ENCODE measurements at places on chromosomes 4 and X. TPM values are rescaled to one million over a fixed set of nuclear protein-coding genes. Genes with fewer than 3 reads are reported as not detected.

DNA sequence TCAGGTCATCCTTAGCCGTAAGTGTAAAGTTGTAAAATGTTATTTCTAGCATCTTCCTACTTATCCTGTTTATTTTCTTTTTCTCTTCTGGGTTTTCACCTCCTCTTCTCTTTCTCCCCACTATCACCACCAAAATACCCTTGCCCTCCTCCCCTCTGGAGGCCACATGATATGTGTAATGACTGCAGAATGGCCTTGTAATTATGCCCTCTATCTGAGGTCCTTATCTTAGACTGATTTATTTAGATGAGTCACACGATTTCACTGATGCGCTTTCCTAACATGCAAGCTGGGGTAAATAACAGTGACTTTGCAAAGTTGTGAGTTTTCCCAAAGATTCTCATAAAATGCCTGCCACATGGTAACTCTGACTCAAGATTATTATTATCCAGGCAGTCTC, 231.8 kb upstream of the GPRIN3 start:
- H3K27me3 ChIP-seq = no peaks in the 10 kb centered on the region
- no peak overlapping the region for H3K27ac ChIP-seq
- no peak overlapping the region for H3K4me3 ChIP-seq
- H3K36me3 ChIP-seq = no peaks in the 10 kb centered on the region
- H3K4me1 ChIP-seq = no peaks in the 10 kb centered on the region
- DNase-seq = peak; percentile 18

DNA sequence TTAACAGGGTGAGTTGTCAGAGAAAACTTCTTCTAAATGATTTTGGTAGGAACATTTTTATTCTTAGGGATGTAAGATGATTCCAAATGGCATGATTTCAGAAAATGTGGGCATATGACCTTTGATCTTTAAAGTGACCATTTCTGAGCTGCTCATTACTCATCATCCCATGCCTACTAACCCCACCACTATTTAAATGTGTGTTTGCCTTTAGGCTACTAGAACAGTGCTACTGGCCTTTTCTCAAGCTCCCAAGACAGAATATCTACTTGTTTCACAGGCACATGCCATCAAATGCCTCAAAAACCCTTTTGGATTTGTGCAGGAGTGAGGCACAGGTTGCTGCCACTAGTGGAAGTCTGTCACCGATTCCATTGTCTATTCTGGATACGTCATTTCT, 428.2 kb downstream of the ADAM29 start:
- no peaks in the 10 kb centered on the region for H3K4me1 ChIP-seq
- no peaks in the 10 kb centered on the region for H3K36me3 ChIP-seq
- DNase-seq = no peak
- H3K4me3 ChIP-seq = no peak overlapping the region
- H3K27me3 ChIP-seq = no peaks in the 10 kb centered on the region

DNA sequence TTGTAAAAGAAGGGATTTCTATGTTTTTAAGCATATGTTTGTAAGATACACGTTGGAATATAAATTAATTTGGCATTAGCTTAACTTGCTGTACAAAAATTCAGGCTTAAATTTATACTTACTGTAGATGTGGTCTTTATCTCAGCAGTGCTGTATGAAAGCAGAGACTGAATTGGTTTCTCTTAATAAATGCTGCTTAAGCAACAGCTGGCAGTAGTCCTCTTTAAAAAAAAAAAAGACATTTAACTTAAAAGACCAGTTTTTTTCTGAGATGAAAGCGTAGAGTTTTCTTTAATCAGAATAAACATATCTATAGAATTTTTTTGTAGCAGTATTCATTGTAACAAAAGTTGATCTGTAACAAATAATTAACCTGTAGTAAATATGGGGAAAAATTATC, 124.6 kb downstream of the RAP1GDS1 start:
- DNase-seq = peak; percentile 50
- H3K4me1 ChIP-seq = peaks cover 6% of the 10 kb centered on the region
- no peak overlapping the region for H3K4me3 ChIP-seq
- no peaks in the 10 kb centered on the region for H3K27me3 ChIP-seq

- no peak overlapping the region for H3K4me3 ChIP-seq
- H3K27ac ChIP-seq = no peak overlapping the region
- peak; percentile 81 for DNase-seq
- H3K4me1 ChIP-seq = no peaks in the 10 kb centered on the region
- H3K36me3 ChIP-seq = no peaks in the 10 kb centered on the region
Measured at GRCh38 chrX:134026565-134027311, 41.3 kb upstream of the GPC3 start.

DNA sequence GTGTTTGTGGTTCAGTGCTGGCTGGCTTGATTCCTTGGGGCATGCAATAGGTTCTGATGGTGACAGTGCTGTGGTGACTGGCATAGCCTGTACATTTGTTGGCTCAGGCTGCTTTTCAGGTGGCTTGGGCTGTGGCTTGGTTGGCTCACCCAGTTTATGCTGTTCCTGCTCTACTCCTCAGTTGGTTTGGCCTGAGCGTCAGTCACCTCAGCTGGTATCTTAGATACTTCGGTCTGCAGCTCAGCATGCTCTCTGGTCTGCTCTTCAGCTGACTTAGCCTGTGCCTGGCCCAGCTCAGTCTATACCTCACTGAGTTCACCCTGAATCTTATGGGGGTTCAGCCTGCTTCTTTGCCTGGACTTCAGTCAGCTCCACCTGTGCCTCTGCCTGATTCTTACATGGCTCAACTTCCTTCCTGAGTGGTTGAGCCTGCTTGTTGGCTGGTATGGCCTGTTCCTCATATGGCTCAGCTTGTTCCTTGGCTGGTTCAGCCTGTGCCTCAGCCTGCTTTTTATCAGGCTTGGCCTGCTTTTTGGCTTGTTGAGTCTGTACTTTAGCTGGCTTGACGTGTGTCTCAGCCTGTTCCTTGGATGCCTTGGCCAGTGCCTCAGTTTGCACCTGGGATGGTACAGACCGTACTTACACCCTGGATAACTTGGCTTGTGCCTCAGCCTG, 170.6 kb downstream of the MSN start:
- H3K27ac ChIP-seq = no peak overlapping the region
- no peaks in the 10 kb centered on the region for H3K36me3 ChIP-seq
- no peaks in the 10 kb centered on the region for H3K4me1 ChIP-seq
- H3K4me3 ChIP-seq = no peak overlapping the region
- DNase-seq = no peak

- H3K27ac ChIP-seq = no peak overlapping the region
- no peak overlapping the region for H3K4me3 ChIP-seq
- no peaks in the 10 kb centered on the region for H3K36me3 ChIP-seq
Measured at GRCh38 chrX:37796805-37797204, 16.9 kb downstream of the CYBB start.

DNA sequence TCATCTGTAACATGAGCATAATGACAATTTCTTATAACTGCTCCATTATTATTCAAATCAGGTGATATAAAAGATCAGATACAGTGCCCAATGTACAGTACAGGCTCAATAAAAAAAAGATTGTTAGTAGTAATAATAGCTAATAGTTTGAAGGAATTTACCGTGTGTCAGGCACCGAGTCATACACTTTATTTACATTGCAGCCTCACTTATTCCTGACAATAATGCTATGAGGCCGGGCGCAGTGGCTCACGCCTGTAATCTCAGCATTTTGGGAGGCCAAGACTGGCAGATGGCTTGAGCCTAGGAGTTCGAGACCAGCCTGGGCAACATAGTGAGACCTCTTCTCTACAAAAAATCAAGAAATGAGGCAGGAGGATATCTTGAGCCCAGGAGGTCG, 10.1 kb upstream of the MAP7D3 start:
- no peak overlapping the region for H3K4me3 ChIP-seq
- no peak for DNase-seq
- H3K4me1 ChIP-seq = peaks cover 2% of the 10 kb centered on the region
- H3K27ac ChIP-seq = no peak overlapping the region
- H3K27me3 ChIP-seq = no peaks in the 10 kb centered on the region
- no peaks in the 10 kb centered on the region for H3K36me3 ChIP-seq

DNA sequence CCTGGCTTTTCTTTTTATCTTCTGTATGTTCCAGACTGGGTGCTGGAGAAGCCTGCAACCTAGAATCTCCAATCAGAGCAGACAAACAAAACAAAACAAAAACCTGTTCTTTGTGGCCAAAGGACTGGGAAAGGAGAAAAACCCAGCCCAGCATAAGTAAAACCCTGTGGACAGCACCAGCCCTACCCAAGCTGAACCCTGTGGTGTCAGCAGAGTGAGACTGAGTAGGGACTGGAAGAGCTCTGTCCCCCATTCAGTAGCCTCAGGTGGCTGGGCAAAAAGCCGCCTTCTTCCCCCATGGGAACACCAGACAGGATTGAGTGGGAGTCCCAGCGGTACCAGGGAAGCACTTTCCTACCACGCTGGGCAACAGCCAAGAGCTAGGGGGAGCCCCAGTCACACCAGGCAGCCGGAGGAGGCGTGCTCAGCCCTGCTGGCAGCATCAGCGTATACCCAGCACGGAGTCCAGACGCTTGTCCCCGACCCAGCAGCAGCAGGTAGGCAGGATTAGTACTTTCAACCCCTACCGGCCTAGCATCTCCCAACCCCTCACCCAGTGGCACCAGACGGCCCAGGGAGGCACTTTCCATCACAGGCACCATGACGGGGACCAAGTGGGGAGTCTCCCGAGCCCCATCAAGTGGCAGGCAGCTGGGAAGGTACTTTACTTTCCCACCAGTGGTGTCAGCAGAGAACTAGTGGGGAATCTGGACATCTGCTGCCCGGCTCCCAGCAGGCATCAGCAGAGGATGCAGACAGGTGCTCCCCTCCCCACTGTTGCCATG, 8.6 kb upstream of the JADE3 start:
- DNase-seq = peak; percentile 83
- H3K36me3 ChIP-seq = no peaks in the 10 kb centered on the region
- no peaks in the 10 kb centered on the region for H3K4me1 ChIP-seq
- no peak overlapping the region for H3K27ac ChIP-seq
- H3K27me3 ChIP-seq = peaks cover 12% of the 10 kb centered on the region

Gene NCAPG
- 0.77 TPM for total RNA-seq

Gene DUSP9
- total RNA-seq = 0.55 TPM

Gene IDH3G
- total RNA-seq = 30.4 TPM

Gene ANXA5
- 406 TPM for total RNA-seq

Gene CYTL1
- 3.0 TPM for total RNA-seq
